ENCODE measurements at places on chromosomes 2 and 18.

- no peak for DNase-seq
Measured at GRCh38 chr2:1749489-1750119, 5.3 kb upstream of the PXDN start.

GRCh38 chr2:33214436-33214835 is 262.0 kb upstream of the RASGRP3 start:
- DNase-seq, result no peak

GRCh38 chr2:61016392-61017002 is 1.0 kb upstream of the PEX13 start:
- peak; percentile 57 for DNase-seq

GRCh38 chr2:218780851-218781690 is 876 bp upstream of the CYP27A1 start:
- DNase-seq, result no peak

DNA sequence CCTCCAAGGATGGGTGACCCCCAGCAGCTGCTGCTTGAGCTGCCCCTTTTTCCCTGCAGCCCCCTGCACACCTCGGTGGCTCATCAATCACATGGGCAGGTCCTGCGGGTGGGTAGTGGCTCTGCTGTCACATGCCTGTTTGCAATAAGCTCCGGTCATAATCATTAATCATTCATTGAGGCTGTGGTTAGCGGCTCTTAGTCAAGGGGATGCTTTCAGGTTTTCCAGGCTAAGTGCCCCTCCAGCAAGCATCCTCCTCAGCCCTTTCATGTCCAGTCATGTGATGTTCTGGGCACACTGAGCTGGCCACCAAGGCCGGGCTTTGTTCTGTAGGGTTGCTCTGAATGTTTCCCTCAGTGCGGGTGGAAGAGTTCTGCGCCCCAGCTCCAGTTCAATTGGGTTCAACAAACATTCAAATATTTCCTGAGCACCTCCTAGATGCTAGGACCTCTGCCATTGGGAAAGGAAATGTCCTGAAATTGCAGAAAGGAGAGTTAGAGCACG is 96.4 kb upstream of the LDAH start:
- no peak for DNase-seq

- peak; percentile 84 for DNase-seq
Measured at GRCh38 chr2:225660262-225661131, 261.0 kb downstream of the NYAP2 start.

- no peak for DNase-seq
Measured at GRCh38 chr18:68427951-68428401, 286.9 kb downstream of the TMX3 start.

GRCh38 chr2:99695944-99696253 is 206.1 kb upstream of the REV1 start:
- no peak for DNase-seq

- DNase-seq, result no peak
Measured at GRCh38 chr2:22692746-22693145, 692.2 kb upstream of the KLHL29 start.

- no peak for DNase-seq
Measured at GRCh38 chr2:47719099-47719498, 63.8 kb upstream of the MSH6 start.

DNA sequence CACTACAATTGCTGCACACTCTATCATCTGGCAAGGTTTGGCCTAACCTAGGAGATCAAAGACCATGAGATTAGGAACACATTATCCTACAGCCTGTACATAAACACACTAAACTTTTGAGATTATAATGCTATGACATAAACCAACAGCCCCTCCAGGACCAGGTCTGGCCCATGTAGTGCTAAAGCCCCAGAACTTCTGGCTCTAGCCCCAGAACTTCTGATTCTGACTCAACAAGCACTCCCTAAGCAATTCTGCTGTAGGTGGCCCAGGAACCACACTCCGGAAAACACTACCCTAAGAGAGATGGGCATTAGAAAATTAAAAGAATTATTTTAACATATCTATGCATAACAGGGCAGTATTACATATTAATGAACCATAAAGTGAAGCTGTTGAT is 369.5 kb upstream of the LYPD1 start:
- DNase-seq, result no peak

GRCh38 chr2:139217641-139218040 is 437.5 kb upstream of the NXPH2 start:
- no peak for DNase-seq

- DNase-seq, result no peak
Measured at GRCh38 chr2:36393738-36394256, 38.2 kb downstream of the CRIM1 start.

DNA sequence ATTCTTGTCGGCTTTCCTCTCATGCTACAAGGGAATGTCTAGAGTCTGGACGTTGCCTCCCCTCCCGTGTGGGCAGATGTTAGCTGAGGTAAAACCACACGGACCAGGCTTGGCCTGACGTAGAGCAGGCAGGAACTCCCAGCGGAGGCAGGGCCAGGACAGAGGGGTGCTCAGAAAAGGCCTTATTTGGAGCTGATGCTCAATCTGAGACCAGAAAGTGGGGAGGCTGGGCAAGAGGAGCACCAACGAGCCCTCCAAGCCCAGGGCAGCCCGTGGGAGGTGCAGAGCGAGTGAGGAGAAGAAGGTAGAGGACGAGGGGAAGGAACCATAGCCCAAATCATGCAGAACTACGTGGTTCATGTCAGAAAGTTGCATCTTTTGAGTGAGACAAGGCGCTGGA is 9.0 kb downstream of the TEX51 start:
- DNase-seq, result no peak

DNA sequence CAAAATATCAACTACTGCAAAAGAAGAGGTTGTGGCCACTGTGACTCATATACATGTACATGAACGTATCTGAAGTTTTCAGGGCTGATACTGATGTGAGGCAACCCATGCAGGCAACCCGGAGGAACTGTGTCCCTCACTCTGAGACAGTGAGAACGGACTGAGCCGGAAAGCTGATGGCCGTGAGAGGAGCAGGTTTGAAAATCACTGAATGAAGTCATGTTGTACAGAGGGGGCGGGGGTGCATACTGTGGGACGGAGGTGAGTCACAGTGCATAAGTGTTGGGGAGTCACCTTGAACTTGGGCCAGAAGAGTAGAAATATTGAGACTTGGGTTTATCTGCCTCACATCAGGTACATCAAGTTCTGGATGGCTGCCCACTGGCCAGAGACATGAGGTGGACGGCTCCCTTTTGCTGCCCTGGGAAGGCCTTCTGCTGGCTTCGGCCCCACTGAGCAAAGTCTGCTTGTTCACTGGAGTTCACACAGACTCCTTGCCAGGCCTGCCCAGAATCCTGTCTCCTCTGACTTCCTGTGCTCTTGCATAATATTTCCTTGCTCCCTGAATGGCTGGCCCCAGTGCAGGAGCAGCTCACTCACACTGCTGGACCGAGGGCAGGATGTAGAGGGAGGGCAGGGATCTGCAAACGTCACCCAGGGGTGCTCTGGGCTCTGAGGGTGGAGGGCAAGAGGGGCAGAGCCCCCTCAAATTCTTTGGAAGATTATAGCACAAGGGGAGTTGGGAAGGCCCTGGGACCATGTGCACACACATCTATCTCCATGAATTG is 18.1 kb downstream of the EPAS1 start:
- no peak for DNase-seq

GRCh38 chr2:113769555-113769954 is 13.1 kb upstream of the SLC35F5 start:
- DNase-seq, result no peak

- DNase-seq, result no peak
Measured at GRCh38 chr18:66013969-66014368, 263.2 kb downstream of the CDH7 start.

GRCh38 chr2:112137516-112138158 is 548 bp upstream of the FBLN7 start:
- no peak for DNase-seq

DNA sequence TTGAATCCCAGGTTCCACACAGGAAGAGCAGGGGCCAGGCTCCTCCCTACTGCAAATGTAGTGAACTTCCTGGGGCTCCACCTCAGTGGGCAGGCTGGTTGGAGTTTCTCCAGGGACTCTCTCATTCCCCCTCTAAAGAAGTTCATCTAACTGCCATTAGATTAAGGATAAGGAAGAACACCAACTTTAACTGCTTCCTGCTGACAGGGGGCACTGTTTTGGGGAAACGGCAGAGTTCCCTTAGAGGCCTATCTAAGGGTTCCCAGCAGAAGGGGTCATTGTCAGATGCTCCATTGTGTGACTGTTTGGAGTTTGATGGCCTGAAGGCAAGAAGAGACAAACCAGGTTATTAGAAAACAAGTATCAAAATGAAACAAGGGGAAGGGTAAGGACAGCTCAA is 2159.7 kb upstream of the PIK3C3 start:
- DNase-seq, result no peak

- DNase-seq, result no peak
Measured at GRCh38 chr2:108594132-108594981, 60.1 kb downstream of the LIMS1 start.

DNA sequence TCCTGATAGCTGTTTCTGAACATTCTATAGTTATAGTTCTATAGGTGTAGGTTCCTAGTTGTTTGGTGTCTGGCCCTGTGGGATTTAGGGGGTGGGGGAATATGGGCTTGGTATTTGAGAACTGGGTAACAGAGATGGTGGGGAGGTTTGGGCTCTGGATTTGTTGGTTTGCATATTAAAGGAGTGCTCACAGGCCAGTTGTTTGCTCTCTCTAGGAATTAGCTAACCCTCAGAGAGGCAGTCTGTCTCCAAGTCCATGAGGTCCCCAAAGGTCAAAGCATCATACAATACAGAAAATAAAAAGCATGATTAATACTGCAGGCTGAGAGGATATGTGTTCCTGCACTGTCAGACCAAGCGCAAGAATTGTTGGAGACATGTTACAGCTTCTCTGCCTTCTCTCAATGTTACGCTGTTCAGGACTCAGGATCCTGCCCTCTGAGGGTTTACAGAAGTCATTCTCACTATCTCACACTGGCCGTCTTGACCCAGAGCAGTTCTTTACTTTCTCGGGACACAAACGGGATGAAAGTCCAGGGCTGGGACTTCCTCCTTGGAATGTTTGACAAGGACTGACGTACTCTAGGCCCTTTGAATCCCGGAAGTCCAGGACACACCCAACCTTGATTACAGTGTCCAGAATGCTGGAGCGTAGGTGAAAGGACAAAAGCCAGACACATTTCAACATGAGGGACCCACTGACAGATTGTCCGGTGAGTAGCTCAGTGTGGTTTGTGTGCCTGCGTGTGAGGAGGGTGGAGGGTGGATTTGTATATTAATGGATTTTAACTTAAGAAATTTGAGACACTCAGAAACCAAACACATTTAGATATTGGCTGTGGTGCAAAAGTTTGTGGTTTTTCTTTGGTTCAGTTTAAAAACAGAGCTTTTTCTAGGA is at the start of gene NOSTRIN:
Gene NOSTRIN (plus strand): TSS at position 677 of the 898 bp plus-strand sequence. CDS start 10 bp downstream, at position 687.
- no peak for DNase-seq

- no peak for DNase-seq
Measured at GRCh38 chr2:189542145-189542882, 38.3 kb downstream of the SLC40A1 start.

DNA sequence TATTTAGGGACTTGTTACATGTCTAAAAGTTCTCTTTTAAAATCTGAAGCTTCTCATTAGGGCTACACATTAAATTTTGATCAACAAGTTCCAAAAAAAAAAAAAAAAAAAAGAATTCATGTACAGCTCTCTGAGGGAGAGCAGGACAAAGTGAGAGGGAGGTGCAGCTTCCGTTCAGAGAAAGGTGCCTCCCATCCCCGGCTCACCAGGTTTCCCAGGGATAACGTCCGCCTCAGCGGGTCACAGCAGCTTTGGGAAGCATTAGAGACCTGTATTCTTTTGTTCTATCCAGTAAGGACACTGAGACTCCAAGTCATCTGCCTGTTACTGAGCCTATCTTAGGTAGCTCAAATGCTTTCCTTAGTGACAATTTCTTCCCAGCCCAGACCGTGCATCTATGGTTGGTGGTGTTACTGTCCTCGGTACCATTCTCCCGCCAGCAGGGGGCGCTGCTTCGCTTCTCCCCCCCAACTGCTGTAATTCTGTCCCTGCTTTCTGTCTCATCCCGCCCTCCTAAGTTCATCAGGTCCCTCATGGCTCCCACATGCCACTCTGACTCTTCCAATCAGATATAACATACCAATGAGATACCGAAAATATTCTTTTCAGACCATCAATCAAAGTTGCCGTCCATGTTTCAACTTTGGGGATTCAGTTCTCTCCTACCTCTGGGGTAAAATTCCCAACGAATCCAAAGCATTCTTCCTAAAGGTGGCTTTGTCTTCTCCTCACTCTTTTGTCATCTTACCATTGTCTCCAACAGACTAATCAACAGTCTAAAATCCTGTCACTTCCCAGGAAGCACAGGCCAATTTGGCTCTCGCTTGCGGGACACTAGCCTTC is 466.5 kb downstream of the METTL4 start:
- peak; percentile 56 for DNase-seq

DNA sequence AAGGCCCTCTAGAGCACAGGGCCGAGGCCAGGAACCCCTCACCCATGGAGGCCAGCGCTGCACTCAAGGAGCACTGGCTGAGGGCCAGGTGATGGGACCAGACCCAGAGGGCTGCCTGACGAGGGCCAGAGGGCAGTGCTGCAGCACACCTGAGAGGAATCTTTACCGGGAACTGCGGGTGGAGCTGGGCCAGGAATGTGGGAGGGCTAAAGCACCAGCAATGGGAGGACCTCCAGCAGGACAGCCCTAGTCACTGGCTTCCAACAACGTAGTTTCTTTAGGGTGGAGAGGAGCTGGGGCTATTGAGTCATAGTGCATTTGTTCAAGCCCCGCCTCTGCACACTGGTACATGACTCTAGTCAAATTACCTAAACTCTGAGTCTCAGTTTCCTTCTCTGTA is 143.4 kb downstream of the TMEM17 start:
- no peak for DNase-seq

- no peak for DNase-seq
Measured at GRCh38 chr18:44765456-44765855, 84.8 kb downstream of the SETBP1 start.

- DNase-seq, result no peak
Measured at GRCh38 chr2:200208041-200208440, 98.5 kb upstream of the SPATS2L start.

DNA sequence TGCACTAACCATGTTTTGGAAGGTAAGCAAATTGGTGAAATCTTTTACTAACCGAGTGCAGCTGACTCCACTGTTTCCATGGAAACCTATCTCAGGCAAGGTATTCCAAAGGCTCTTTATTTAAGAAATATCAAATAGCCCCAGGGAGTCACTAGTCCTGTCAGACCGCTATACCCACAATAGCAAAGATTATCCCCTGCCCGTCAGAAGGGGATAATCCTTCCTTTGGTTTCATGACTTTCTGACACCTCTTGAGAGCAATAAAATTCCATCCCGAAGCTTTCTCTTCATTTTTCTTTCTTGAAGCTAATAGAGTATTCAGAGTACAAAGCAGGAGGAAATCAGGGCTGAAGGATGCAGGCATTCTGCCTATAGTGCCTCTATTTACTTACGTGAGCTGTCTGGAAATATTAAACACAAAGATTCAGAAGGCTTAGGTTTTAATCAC is 34.7 kb upstream of the MAP2 start:
- no peak for DNase-seq

DNA sequence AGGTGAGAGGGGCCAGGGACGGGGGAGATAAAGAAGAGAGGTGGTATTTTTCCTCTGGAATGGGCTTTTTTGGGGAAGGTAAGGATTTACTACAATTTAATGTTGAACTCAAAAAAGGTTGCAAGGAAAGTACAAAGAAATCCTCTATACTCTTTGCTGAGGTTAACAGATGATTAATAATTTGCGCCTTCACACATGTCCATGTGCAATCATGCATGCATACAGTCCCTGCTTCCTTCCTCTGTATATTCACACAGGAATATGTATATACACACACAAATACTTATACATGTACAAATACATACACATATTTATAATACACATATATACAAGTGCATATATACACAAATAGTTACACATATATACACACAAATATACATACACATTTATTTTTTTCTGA is 193.4 kb downstream of the NBAS start:
- DNase-seq, result no peak

Data from activated CD4-positive, alpha-beta T cell treated with anti-CD3 and anti-CD28 coated beads, Interleukin-2, amount 50 U/mL, for 48 hours (primary cell).